AG08396 (cell line): ENCODE measurements at places on chromosomes 2 and 18.

GRCh38 chr2:231886071-231886681, 40.0 kb downstream of the NPPC start:
- DNase-seq, result no peak

DNA sequence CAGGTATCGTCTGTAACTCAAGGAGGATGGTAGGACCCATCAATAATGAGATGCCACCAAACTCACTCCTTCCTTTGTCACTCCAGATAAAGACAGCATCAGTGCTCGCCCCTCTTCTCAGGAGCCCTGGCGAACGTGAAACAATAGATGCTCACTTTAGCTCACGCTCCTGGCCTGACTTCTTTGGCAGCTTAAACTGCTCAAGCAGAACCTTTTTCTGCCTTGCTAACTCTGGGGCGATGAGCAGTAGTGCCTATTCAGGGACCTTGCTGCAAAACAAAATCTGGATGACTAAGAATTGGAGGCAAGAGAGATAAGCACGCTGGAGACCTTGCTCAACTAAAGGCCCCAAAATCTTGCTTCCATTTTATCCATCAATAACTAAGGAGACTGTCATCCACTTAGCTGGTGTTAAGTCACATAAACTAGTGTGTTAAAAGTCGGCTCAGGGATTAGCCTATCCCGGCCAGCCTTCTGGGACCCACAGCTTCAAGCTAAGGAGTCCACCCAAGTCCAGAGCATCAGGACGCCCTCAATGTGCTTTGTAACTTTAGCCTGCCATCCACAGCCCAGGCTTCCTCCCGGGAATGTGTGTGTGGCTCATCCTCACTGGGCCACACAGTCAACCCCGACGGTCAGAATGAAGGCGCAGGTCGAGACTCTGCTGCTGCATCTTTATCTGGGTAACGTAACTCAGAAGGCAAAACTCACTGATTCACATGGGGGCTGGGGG, 38.9 kb downstream of the ZNF516 start:
- DNase-seq, result no peak

- peak; percentile 75 for DNase-seq
These were observed 490.0 kb downstream of the TXNL1 start for GRCh38 chr18:56148373-56148772.

- DNase-seq, result peak; percentile 73
These were observed 96.8 kb upstream of the CDC42EP3 start for GRCh38 chr2:37767959-37768925.

DNA sequence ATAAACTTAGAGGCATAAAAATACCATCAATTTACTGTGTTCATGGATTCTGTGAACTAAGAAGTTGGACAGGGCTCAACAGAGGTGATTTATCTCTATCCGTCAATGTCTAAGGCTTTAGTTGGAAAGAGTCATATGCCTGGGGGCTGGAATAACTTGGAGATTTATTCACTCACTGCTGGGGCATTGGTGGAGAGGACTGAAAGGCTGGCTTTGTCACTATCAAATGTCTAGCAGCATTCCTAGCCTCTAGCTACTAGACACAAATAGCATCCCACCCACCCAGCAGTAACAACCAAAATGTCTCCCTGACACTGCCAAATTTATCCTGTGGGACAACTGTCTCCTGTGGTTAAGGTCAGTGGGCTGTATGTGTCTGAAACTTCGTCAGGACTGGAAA, 71.0 kb downstream of the EVA1A start:
- no peak for DNase-seq

GRCh38 chr2:32135409-32135808, 30.3 kb upstream of the SLC30A6 start:
- peak; percentile 75 for DNase-seq

DNA sequence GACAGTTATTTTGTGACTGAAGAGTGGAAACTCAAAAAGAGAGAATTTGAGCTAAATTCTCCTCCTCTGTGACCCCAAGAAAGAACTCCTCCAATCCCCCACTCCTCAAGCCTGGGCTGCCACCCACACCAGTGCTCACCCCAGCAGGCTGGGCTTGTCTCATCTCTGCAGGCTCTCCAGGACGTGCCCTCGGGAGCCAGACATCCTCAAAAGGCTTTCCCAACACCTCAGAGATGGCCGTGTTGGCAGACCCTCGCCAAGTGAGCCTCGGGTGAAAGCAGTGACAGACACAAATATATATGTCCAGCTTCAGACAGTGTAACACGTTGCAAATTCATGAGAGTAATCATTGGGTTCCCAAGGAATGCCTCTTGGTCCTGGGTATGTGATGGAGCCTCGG, 377.7 kb upstream of the SALL3 start:
- no peak for DNase-seq

DNA sequence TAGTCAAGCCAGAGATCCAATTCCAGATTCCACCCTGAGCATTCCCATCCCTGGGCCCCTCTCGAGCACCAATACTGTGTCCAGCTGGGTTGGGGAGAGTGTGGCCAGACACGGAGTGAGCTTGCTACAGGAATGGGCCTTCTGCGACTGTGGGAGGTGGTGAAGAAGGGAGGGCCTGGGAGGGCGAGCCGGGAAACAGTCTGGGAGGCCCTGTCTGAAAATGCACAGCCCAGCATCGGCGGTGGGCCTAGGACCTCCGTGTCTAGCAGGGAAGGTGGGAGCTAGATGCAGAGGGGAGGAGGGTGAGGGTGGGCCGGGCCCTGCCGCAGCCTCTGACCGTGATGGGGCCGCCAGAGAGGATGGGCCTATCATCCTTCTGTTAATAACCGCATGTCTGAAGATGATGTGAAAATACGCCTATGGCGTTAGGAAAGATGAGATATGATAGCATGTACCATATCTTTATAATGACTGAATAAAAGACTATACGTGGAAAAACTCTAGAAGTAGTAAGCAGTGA, 1.9 kb upstream of the OTOS start:
- no peak for DNase-seq

DNA sequence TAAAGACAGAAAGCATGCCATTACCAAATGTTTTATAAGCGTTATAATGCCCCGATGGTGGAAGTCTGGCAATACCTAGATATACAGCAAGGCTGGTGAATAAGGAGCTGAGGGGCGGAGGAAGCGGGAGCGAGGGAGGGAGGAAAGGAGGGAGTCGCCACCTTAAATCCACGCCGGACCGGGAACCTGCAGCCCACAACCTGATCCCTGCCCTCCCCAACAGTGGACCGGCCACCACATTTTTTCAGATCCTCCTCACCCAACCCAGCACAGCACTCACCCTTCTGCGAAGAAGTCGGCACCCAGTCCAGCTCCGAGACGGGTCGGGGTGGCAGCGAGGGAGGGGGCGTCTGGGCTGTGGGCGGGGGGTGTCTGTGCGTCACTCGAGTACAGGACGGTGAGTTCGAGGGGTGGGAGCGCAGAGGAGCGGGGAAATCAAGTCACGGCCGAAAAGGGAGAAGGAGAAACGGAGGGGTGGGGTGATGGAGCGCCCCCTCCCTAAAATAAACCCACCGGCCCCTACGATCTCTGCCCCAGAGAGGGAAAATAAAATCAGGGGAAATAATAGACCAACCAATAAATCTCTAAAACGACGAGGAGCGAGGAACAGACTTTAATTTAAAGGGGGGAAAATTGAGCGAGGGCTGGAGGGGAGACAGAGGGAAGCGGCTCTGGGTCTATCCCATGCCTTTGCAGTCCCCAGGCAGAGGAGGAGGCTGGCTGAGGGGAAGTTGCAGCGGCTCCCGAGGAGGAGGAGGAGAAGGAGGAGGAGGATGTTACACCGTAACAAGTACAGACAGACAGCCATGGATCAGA, 96.5 kb upstream of the SERTAD2 start:
- peak; percentile 37 for DNase-seq

DNA sequence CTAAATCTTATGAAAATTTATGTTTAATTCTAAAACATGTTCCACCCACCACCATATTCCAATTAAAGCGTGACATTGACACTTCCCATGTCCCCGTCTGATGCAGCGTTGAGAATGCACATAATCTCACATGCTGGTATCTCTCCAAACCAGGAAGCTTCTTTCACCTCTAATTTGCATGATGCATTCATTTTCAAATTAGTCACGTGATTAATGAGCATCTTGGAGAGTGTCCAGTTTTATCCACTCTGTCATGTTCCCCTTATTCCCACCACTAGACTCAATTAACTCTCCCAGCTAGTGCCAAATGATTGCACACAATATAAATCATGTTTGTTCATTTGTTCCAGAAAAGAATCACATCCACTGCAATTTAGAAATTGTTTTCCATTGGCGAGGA, 105.8 kb downstream of the RIT2 start:
- no peak for DNase-seq

GRCh38 chr2:125667630-125668029, 988.3 kb upstream of the GYPC start:
- no peak for DNase-seq

GRCh38 chr2:239772721-239773120, 252.4 kb downstream of the NDUFA10 start:
- DNase-seq, result no peak

GRCh38 chr2:42957861-42958301, 165.5 kb upstream of the HAAO start:
- DNase-seq, result no peak

DNA sequence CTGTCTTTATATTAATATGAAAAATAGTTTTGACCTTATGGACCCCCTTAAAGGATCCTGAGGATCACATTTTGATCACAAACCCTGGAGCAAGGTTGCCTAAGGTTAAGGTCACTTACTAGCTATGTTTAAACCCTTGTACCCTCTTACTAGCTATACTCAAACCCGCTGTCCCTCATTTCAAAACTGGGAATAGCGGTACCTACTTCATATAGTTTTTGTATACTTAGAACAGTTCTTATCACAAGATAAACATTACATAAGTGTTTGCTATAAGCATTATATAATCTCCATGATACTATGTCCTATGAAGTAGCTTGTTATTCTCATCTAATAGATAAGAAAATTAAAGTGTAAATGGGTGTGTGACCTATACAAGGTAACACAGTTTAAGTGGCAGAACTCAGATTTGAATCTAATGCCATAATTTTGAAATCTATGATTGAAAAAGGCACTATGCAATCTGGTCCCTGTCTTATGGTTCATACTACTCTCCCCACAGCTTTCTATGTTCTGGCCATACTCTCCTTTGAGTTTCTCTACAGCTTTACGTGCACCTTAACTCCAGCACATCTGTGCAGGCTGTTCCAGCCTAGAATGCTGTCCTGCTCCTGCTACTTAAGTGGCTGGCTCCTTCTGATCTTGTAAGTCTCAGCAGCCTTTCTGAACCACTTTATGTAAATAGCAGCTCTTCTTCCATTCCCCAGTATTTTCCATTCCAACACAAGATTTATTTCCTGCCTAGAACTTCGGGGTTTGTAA, 30.4 kb downstream of the HYCC2 start:
- no peak for DNase-seq

DNA sequence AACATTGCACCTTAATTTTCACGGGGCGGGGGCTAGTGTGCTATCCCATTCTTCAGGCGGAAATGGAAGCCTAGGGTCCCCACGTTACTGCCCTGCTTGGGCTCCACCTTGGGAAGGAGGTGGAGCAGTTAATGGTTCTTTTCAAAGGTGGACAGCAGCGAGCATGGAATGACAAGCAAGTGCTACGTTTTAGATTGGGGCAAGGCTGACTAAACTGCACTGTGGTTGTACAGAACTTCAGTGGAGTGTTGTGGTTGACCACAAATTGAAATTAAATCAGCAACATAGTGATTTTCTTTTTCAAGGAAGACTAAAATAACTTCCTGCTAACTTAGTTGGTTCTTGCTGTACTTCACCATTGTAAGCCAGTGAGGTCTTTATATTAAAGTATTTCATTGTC, 47.0 kb downstream of the CHRNA1 start:
- DNase-seq, result peak; percentile 57
